Activated effector memory CD4-positive, alpha-beta T cell treated with Interleukin-2 at 50 U/mL for 16 hours (primary cell): ENCODE measurements at places on chromosomes 12 and 14.

GRCh38 chr12:122190842-122191668 lies 8.1 kb downstream of the LRRC43 start:
- DNase-seq: peak; percentile 40

GRCh38 chr12:5102806-5103205 lies 59.1 kb downstream of the KCNA5 start:
- no peak for DNase-seq

DNA sequence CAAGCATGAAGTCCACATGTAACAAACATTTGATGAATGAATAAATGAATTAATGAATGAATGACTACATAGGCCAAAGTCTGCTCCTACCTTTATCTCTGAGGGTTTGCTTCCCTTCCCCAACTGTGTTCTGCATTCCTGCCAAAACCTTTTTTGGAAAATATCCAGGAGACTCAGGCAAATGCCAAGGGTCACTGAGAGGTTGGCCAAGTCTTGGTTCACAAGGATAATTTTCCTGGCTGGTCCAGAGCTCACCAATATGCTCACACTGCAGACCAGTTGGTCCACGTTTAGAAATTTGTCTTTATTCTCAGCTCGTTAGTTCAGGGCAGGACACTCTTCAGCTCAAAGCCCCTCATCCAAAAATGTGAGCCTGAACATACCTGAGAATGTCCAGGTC lies 10.2 kb downstream of the TMEM233 start:
- DNase-seq: no peak

GRCh38 chr12:130192642-130193345 lies 30.5 kb downstream of the FZD10 start:
- DNase-seq: no peak

GRCh38 chr14:27049701-27050100 lies 451.9 kb upstream of the NOVA1 start:
- DNase-seq: no peak

- no peak for DNase-seq
Measured at GRCh38 chr12:42589465-42590329, at the start of gene PRICKLE1. Gene PRICKLE1, minus strand, starts transcription at chr12:42589746. Its CDS starts 117,230 bp downstream, at chr12:42472516.

- DNase-seq: no peak
Measured at GRCh38 chr12:93530358-93530757, 42.1 kb upstream of the SOCS2 start.

DNA sequence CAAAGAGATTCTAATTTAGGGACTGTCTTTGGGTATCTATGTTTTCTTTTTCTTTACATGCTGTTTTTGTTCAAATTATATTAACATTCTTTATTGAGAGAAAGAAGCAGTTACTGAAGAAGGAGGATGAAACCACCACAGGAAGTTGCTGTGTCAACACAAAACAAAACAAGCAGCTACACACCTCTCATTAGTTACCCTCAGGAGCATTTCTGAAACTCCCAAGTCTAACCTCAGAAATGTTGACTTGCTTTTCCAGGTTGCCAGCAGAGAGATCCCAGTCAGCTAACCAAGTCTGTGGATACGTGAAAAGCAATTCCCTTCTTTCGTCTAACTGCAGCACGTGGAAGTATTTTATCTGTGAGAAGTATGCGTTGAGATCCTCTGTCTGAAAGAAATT lies 33.5 kb downstream of the CLEC1A start:
- no peak for DNase-seq

DNA sequence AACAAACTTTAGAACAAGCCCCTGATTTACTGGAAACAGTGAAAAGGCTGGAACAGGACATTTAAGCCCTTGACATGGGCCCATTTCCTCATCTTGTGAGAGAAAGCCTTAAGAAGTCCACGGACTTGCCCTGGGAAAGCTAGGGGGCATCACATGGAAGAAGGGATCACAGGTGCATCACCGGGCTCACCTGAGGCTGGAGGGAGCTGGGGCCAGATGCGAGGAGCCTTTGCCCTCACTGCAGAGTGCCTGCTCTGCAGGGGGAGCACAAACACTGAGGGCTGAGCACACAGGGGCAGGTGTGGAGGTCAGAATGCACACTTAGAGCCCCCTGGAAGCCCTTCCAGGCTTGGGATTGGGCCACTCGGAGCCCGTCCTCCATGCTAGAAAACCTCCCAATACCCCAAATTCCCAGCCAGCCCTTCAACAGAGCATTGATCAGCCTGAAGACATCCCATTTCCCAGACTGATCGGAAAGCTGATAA lies 5.2 kb upstream of the KRT1 start:
- no peak for DNase-seq

DNA sequence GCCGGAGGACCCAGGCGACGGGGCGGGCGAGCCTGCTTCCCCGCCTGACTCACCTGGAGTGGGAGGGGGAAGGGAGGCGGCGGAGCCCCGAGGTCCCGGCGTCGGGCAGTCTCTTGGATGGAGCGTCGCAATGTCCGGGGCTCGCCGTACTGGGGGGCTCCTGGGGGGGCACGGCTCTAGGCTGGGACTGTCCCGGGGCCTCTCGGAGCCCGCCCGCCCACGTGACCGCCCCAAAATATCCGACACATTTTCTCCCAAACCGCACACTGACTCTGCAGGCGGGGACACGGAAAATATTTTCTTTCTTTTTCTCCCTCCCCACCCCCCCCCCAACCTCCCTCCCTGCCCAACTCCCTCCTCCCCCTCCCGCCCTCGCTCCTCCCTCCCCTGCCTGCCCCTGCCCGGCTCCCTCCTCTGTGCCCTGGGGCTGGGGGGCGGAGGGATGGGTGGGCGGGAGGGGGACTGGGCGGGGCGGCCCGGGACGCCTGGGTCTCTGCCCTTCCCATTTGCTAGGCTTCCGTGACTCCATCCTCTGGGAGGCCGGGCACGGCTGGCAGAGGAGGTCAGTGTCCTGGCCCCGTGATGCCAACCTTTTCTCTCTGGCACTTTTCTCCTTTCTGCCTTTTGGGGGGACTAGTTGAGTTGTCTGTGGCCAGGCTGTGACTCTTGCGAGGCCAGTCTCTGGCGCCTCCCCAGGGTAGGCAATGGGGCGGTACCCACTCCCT lies at the start of gene RARG:
RARG (minus strand) TSS at position 289 of the 725 bp plus-strand sequence. CDS start 4,664 bp downstream, outside the sequence.
- DNase-seq: peak; percentile 62

- DNase-seq: no peak
Measured at GRCh38 chr12:132064631-132065030, 79.5 kb downstream of the DDX51 start.
